Stimulated activated CD8-positive, alpha-beta memory T cell treated with anti-CD3 and anti-CD28 coated beads, Interleukin-4, amount 100 ng/mL, for 4 hours (primary cell): ENCODE measurements at places on chromosomes 3 and 15.

- no peak for DNase-seq
Measured at GRCh38 chr3:49916686-49917085, 12.9 kb downstream of the MON1A start.

DNA sequence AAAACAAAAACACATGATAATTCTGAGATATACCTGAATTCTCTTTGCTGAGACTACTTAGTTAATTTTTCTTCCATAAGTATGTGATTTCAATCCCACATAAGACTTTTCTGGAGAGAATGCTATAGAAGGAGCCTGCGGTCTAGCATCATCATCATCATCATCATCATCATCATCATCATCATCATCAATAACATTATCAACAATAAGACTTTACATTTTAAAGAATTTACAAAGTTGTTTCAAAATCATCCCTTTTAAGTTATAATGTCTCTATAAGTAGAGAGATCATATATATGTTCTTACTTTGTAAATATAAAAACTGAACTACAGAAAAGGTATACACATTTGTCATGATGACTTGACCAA lies 965.3 kb downstream of the ROBO1 start:
- DNase-seq: no peak

DNA sequence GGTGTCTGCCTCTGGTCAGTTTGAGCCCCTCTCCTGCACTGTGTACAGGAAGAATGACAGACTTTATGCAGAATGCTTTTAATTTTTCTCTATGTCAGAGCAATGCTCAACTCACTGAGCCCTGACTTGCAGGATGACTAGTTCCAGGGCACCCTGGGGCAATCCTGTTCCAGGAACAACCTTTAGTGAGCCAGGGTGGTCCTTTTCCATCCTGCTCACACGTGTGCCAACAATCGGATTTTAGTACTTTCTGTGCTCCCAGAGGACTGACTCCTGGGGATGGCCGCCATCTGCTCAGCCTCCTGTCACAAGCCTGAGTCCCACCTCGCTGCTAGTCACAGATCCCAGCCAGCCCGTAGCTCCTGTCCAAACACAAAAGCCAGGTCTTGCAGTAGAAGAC lies 48.2 kb upstream of the ALDH1A3 start:
- no peak for DNase-seq

DNA sequence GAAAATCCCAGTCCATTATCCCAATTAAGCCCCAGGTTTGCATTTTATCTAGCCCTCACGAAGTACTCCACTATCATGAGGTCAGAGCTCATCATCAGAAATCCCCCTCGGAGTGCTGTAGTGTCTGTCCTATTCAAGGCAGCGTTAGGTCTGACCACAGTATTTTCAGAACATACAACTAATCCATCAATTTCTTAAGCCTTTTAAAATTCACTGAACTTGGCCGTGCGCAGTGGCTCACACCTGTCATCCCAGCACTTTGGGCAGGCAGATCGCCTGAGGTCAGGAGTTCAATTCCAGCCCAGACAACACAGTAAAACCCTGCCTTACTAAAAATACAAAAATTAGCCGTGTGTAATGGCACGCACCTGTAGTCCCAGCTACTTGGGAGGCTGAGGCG lies 11.9 kb downstream of the VGLL4 start:
- no peak for DNase-seq

GRCh38 chr3:7447197-7447769 lies 586.4 kb downstream of the GRM7 start:
- DNase-seq: no peak
